ENCODE measurements at places on chromosomes 4 and X.

- no peak for DNase-seq
Observed at GRCh38 chr4:74174421-74174820, 16.5 kb downstream of the MTHFD2L start.

DNA sequence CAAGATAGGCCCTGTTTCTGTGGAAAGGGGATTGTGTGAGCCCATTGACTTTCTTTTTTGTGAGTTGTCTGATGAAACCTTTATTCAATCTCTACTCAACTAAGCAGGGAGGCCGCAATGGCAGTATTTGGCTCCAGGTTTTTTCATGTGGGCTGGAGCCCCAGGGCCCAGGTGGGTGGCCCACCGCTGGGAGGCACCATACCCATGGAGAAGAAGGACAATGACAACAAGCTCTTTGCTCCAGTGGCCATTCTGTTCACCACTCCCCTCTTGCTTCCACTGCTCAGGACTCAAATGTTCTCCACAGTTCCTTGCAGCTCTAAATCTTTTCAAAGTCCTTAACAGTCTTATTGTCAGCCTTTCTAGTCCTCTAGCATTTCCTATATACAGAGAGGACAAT lies 54.1 kb downstream of the HOPX start:
- no peak for DNase-seq

DNA sequence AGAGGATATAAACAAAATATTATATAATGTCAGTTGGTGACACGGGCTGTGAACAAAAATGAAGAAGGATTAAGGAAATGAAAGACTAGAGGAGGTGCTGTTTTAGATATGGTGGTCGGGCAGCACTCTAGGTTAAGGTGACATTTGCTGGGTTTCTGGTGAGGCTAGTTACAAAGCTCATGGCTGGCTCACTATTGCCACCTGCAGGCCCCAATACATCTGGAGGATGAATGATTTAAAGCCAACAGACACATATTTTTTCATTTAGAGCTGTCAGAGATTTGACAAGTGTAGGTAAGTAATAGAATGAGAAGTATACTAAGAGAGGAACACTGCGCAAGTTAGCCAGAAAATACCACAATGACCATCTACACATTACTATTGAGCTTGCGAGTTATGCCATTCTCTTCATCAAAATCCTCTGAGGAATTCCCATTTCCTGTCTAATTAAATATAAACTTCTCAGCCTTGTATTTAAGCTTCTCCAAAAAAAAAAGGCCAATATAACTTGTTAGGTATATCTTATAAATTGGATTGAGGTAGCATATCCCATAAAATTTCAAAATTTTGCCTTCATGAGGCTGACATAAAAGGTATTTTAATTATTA lies 6.4 kb upstream of the FGG start:
- peak; percentile 25 for DNase-seq

GRCh38 chr4:24988776-24989175 lies 42.0 kb downstream of the LGI2 start:
- DNase-seq = no peak

DNA sequence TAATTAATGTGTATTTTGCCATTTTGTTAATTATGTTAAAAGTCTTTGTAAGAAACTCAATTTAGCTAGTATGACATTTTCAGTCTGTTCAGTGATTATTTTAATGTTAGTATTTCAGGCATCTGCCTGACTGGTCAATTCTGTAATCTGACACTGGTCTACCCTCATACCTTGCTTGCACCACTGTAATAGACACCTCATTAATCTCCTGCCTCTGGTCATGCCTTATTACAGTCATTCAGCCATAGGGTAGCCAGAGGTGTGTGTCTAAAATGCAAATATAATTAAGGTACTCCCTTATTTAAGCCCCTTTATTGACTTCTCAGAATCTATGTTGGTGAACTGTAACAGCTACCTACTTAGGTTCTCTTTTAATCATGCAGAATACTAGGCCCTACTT lies 861.1 kb upstream of the IGFBP7 start:
- no peak for DNase-seq

DNA sequence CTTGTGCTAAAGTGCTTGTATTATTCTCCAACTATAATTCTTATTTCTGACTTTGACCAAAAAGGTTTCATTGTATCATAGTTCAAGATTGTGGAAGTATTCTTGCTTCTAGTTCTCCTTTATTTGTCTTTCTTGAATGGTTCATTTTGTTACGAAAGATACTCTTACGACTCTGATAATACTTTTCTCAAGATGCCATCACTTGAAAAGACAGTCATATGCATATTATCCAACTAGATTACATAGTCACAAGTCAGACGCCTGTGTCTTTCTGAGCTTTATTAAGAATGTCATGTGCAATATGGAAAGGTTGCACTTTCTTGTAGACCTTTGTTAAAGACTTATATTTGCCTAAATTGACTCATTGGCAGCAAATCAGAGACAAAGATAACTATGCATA lies 71.4 kb upstream of the HPGD start:
- no peak for DNase-seq

DNA sequence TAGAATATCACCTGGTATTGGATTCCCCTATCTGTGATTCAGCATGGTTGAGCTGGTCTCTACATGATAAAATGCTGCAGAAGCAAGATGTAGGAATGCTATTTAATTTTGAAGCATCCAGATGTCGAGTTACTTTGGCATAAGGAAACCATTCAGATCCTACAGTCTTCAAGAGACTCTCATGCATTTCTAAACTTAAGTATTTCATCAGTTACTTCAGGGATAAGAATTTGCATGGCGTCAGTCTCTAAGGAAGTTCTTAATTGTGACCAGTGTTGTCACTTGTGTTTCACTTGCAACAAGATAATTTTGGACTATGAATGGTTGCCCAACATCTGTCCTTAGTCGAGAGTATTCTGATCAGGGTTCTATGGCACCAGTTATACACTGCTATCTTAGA lies 192.4 kb downstream of the CCNG2 start:
- no peak for DNase-seq

DNA sequence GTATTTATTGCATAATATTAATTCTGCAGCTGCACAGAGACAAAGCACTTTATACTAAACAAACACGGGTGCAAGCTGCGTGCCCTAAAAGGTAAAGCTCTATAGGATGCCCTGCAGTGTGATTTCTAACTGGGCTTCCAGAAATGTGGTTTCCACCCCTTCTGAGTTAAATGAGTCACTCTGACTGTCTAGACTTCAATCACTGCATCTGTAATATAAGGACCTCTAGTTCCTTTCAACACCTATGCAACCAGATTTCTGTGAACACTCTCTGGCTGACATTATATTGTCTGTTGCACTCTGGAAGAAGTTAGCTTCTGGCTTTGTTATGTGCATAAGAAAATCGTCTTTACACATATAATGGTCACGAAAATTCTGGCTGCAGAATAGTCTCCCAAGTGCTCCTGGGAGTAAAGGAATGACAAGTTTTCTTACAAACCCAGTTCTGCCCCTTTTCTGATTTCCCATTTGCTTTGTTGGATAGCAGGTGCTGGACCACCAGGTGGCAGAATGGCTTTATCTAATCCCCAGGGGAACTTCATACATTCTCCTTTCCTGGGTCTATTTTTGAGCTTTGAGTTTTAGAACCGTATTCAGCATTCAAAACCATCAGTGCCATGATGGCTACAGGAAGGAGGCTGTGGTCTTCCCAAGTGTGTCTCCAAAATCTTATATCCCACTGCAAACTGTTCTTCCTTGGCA lies 842.2 kb downstream of the STIM2 start:
- no peak for DNase-seq

DNA sequence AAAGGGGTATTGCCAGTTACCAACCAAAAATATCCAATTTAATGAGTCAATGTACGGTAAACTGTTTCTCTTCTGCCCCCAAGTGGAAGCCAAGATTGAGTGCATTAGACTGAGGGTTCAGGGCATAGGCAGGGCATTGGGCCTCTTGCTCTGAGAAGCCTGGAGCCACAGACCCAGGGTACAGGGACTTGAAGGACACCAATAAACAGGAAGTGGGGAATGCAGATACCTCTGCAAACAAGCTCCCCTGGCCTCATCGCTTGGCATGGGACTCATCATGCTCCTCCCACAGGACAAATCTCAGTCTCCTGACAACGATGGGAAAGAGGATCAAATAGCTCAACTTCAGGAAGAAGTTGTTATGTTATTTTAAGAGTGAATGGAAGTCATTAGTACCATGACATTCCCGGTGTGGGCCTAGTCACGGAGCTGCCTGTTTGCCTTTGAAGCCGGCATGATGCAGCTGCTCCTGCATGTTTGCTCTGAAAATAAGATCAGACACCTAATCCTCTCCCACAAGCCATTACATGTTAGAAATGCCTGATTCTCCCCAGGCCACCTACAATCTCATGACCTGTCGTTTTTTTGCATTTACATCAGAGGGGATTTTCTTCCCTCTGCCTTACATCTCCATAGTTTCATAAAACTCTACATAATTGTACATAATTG lies 224.2 kb downstream of the RCHY1 start:
- DNase-seq = no peak

- DNase-seq = no peak
Observed at GRCh38 chrX:44225667-44226066, 117.8 kb downstream of the EFHC2 start.

DNA sequence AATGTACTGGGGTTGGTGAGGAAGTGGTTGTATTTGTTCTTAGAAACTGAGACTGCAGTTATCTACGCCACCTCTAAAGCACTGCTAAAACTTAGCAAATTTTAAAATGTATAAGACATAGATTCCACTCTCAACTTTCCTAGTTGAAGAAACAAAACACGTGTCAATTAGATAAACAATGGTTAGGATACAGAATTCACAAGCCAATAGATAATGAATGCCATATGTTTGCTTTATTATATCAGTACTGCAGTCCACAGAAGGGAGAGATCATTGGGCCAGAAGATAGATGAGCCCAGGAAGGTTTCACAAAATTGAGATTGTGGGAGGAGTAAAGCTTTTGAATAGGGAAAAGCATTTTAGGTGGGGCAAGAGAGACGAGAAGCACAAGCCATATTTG lies 14.3 kb downstream of the TMEM33 start:
- DNase-seq = no peak

- no peak for DNase-seq
Observed at GRCh38 chr4:148510211-148510610, 68.0 kb upstream of the NR3C2 start.

DNA sequence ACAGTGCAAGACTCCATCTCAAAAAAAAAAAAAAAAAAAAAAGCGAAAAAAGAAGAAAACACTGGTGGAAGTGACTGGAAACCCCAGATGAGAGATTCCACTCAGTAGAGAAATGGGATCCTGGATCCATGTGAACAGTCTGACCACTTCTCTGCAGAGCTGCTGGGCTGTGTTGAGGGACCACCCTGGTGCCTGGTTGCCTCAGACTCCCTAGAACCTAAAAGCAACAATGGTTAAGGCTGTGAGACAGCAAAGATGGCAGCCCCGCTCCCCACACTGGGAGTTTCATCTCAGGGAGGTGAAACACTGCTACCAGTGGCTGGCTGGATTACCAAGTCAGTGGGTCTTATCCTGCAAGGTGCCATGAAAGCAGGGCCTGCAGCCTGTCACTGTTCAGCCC lies 152.8 kb upstream of the ARSJ start:
- no peak for DNase-seq

DNA sequence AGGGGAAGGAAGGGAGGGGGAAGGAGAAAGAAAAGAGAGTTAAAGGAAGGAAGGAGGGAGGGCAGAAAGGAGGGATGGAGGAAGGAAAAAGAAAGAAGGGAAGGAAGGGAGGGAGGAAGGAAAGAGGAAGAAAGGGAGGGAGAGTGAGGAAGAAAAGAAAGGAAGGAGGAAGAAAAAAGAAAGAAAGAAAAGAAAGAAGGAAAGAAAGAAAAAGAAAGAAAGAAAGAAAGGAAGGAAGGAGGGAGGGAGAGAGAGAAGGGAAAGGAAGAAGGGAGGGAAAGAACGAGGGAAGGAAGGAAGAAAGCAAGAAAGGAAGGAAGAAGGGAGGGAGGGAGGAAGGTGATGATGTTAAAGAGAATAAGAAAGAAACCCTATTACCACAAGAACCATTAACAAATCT lies 150.6 kb downstream of the MXRA5 start:
- no peak for DNase-seq

GRCh38 chrX:55593756-55594257 lies 29.4 kb upstream of the FOXR2 start:
- DNase-seq = no peak

DNA sequence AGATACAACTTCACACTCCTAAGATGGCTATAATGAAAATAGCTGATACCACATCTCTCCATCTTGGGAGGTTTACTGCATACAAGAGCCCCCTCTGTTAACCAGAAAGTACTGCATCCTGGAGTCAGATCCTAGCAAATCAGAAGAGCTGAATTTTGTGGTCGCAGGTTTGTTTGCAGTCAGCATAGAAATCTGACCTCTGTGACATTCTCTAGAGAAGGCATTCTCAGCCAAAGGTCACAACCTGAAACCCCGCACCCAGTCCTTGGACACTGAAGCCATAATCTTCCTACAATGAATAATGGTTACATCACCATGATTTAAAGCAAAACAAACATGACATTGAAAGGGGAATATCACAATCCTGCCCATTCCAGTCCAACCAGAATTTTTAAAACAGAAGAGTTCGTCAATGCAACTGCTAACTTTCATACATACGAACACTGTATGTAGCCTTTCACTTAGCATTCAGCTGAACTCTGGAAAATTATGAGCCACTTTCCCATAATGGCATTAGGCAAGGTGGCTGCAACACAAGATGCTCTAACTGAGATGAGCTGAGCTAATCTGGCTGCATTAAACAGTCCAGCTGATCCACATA lies 17.6 kb downstream of the HS6ST2 start:
- DNase-seq = no peak

GRCh38 chr4:67713529-67714247 lies 12.7 kb upstream of the UBA6 start:
- no peak for DNase-seq

DNA sequence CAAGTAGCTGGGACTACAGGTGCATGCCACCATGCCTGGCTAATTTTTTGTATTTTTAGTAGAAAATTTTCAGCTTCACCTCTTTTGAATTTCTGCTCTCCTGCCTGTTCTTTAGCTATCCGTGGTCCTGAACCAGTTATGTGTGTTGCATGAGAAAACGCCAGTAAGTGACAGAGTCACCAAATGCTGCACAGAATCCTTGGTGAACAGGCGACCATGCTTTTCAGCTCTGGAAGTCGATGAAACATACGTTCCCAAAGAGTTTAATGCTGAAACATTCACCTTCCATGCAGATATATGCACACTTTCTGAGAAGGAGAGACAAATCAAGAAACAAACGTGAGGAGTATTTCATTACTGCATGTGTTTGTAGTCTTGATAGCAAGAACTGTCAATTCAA lies 13.9 kb downstream of the ALB start:
- no peak for DNase-seq

DNA sequence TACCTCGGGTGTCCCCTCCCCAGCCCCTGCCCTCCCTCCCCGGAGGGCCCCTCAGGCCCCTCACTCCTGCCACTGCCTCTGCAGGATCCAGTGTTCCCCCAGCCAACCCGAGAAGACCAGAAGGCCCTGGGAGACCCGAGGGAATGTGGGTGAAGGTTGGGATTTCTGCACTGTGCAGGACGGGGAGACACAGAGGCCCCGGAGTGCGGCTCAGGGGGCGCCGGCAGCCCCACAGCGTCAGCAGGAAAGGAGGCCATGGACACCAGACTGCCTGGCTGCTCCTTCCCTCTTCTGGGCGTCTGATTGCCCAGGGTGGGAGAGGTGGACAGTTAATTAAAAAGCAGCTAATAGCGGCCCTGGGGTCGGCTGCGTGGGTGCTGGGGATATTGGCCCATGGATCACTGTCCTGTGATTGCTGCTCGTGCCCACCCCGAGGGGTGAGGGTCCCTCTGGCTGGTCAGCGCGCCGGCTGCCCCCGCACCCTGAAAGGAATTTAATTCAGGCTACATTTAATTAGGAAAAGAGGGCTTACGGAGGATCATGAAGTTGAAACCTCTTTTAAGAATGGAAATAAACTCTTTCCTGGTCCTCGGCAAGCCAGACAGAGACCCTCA lies 57.8 kb upstream of the NKX1-1 start:
- DNase-seq = no peak

- no peak for DNase-seq
Observed at GRCh38 chrX:13147733-13148132, 103.3 kb upstream of the FAM9C start.

All from activated T-cell treated with anti-CD3 and anti-CD28 coated beads for 24 hours (primary cell).